ENCODE measurements at places on chromosomes 1 and 21.

DNA sequence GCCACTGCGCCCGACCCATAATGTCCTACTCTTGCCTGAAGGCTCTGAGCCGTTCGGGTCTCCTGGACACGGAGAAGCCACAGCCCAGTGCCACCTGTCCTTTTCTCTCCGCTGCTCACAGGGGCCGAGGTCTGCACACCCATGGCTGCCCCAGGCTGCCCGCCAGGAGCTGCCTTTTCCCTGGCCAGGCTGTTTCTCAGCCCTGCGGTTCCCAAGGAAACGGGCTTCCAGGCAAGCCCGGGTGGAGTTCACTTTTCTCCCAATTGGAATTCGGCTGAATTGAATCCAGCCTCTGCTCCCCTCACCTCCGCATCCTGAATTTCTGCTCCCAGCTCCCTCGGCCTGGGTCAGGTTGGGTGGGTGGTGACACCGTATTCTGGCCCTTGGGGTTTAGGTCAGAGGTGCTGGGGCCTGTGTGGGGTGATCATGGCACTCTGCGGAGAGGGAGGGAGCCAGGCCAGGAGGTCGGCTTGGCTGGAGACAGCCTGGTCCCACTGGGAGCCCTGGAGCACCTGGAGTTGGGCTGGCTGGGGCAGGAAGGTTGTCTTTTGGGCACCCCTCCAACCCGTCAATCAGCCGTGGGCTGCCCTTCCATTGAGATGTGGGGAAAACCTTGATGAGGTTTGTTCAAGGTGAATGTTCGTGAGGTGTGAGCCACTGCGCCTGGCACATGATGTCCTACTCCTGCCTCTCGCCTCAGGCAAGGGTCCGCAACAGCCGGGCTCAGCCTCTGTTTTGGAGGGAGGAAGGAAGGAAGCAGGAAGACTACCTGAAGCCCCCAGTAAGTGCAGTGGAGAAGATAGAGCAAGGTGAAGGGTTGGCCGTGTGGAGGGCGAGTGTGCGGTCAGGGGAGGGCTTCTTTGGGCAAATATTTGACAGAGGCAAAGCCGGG is 25.1 kb downstream of the RRP1 start:
- no peak for DNase-seq

DNA sequence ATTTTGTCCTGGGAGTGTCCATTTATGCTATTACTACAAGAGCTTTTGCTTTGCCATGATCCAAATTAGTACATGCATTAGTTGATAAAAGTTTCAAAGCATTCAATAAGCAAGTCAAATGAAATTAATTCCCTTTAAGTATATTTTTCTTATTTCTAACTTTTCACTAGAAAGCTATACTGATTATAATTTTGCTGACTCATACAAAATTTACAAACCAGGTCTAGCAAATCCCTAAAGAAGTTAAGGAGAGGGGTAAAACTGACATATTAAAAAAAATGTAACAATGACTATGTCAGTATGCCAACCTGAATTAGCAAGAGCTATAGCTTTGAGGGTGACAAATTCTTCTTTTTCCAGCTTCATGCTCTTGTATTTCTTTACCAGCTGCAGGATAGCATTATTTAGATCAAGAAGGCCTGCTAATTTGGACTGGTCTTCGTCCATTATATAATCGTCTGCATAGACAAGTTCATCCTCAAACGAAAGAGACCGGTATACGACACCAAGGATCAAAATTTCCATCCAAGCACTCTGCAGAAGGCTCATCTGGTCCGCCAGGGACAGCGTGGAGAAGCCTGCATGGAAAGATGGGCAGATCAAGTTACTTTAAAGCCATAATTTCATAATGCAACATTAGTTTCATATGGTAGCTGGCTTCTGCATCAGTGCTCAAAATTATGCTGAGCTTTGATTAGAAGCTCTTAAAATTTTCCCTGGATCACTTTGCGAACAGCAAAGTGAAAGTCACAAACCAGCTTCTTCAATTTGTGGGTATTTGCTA is 95.8 kb upstream of the USH2A start:
- no peak for DNase-seq

- DNase-seq: no peak
Measured at GRCh38 chr1:157288006-157288405, 149.8 kb upstream of the ETV3 start.

- DNase-seq: no peak
Measured at GRCh38 chr21:36816561-36817130, 117.7 kb downstream of the SIM2 start.

GRCh38 chr21:33572350-33572749 is 16.1 kb downstream of the DONSON start:
- DNase-seq: no peak
